Fibroblast of lung (primary cell): ENCODE measurements at places on chromosomes 6 and 20.
A peak's percentile ranks its signal among the peaks of the same experiment; 100 is the strongest.

DNA sequence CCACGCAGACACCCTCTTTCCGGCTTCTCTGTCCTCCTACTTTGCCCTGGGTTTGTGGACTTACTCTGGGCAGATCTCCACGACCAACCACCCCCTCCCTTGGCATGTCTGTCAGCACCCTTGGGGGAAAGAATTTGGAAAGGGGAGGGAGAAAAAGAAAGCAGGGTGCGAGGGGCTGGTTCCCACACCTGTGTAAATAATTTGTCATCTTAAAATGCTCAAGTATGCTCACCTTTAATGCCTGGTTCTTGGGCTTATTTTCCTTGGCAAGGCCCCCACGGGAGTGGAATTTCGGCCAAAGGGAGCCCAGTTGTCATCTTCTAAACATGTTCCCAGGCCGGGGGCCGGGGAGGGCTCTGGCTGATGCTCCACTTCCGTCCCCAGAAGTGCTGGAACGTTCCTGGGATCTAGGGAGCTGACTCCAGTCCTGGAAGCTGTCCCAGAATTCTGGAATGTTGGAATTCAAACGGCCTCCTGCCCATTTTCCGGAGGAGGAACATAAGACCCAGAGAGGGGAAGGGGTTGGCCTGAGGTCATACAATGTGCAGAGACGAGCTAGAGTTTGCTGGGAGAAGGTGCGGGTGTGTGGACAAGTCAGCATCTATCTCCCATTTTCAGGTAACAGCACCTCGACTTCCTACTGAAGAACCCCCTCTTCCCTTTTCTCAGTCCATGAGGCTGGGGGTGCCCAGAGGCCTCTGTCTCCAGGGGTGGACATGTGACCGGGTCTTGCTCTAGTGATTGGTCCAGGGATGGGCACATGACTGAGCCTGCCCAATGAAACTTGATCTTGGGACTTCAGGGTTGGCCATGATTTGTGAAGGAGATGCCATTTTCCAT, 122.3 kb downstream of the CEBPB start:
- DNase-seq, result peak; percentile 86

DNA sequence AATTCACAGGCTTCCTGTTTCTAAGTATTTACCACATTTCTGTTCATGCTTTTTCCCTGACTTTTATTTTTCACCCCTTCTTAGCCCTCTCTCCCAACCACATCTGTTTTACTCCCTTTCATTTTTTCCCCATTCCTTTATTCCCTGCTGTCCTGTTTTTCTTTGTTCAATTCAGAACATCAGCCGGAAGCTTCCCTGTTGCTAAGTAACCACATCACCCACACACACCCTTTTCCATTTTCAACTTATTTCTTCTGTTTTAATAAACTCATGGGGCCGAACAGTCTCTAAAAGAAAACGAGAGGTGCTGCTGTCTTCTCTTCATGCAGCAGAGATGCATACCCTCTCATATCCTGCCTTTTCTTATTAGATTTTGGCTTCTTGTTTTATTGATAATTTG, 53.5 kb upstream of the CEP85L start:
- DNase-seq, result no peak

DNA sequence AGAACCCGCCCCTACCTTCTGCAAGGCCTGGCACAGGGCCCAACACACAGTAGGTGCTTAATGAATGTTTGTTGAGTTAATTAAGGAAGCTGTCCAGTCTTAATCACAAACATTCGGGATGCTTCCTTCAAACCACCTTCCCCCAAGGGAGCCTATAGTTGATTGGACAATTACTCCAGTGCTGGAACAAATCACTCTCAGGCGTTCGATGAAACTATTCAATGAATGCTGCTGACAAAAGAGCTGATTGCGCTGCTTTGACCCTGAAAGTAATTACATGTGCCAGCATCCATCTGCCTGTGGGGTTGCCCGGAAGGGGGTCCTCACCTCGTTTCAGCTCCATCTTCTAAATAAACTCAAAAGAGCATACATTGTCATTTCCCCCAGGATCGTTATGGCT, 112.0 kb upstream of the SRSF6 start:
- DNase-seq, result no peak

DNA sequence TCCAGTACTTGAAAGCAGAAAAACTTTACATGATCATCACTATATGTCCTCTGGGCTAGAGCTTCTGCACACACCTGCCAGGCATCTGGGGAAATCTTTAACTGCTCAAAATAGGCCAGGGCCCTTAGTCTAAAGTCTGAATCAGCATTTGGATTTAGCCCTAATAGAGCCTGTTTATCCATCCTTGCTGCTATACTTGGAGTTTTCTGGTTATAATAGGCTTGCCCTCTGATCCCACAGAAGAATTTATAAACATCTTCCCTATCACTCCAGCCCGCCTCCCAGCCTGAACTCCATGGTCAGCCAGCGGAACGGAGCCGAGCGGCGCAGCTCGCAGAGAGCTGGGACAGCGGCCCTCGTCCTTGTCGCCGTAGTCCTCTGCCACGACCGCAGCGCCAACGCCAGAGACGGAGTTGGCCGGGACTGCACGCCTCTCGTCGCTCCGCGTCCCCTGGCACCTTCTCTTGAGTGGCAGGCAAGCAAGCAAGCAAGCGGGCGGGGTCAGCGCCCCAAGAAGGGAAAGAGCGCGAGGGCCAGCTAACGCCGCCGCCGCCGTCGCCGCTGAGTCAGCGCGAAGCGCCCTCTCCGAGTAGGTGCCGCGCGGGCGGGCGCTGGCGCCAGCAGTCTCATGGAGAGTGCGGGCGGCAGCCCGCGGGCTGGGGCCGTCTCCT, 25.4 kb upstream of the ASIP start:
- DNase-seq, result peak; percentile 71
